ENCODE measurements at places on chromosomes 1 and 21.

DNA sequence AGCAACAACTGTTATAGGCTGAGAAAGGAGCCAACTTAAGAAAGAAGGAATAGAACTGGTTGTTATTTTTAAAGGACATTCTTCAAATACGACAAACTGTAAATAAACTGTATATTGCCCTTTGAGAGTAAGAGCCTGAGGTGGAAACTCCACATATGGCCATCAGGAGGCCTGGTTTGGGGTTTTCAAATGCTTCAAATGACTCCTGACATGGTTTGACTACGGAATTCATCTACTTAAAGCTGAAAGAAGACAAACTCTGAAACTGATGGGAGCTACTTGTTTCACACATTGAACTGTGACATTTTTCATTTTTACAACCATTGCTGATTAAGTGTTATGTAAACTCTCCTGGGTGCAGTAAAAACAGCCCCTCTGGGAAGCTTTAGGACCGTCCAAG, 59.8 kb downstream of the NGF start:
- no peak for DNase-seq

DNA sequence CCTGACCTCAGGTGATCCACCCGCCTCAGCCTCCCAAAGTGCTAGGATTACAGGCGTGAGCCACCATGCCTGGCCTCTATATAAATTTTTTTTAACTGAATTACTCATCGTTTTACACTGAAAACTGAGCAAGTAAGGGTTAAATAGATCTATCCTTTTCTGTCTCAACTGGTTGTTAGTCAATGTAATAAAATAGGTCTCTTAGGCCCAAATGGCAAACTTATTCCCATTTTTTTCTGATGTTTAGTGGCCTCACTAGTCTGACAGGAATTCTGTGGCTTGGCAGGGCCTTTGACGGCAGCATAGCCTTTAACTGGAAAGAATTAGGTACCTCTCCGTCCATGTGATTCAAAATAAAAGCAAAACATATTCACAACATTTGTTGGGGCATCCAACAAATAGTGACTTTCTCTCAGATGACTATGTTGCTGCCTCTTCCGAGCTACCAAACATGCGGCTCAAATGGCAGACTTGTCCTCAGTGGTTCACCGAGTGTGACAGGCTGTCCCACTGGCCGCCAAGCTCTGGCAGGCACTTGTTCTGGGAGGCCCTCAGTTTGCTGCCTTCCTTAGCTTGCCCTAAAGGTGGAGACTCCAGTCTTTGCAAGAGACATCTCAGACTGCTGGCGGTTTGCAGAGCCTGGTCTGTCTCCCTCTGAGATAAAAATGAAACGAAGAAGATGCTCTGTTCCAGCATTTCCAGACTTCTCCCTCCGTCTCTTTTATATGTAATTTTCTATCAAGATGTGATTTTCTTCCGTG, 17.4 kb downstream of the ATP1A4 start:
- DNase-seq: no peak

- no peak for DNase-seq
Observed at GRCh38 chr1:201697174-201697573, 131.8 kb upstream of the IPO9 start.

GRCh38 chr1:60746278-60746791, 336.0 kb upstream of the NFIA start:
- no peak for DNase-seq

GRCh38 chr21:33201956-33202355, 27.8 kb upstream of the IFNAR2 start:
- no peak for DNase-seq

GRCh38 chr1:98314601-98315000, 346.9 kb upstream of the SNX7 start:
- DNase-seq: no peak

- no peak for DNase-seq
Observed at GRCh38 chr1:41861535-41862383, 57.0 kb downstream of the HIVEP3 start.

GRCh38 chr1:99784143-99784542, 17.7 kb upstream of the FRRS1 start:
- no peak for DNase-seq

DNA sequence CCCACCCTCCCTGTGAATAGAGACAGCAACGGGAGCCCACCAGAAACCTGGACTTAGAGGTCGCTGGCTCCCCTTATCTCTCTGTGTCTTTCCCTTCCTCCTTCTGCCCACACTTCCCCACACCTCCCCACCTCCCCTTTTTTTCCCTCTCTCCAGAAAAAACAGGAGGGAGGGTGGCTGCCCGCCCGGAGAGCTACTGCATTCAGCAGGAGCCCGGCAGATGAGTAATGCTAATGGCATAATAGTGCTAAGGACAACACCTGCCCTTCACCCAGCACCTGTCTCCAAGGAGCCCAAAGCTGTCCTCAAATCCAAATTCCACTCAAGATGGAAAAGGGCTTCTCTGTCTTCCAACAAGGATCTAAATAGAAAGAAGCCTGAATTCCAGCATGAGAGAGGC, 11.4 kb upstream of the PRELP start:
- no peak for DNase-seq

- no peak for DNase-seq
Observed at GRCh38 chr1:98557895-98558294, 103.6 kb upstream of the SNX7 start.

GRCh38 chr1:27536767-27537166, 46.8 kb upstream of the WASF2 start:
- DNase-seq: no peak

DNA sequence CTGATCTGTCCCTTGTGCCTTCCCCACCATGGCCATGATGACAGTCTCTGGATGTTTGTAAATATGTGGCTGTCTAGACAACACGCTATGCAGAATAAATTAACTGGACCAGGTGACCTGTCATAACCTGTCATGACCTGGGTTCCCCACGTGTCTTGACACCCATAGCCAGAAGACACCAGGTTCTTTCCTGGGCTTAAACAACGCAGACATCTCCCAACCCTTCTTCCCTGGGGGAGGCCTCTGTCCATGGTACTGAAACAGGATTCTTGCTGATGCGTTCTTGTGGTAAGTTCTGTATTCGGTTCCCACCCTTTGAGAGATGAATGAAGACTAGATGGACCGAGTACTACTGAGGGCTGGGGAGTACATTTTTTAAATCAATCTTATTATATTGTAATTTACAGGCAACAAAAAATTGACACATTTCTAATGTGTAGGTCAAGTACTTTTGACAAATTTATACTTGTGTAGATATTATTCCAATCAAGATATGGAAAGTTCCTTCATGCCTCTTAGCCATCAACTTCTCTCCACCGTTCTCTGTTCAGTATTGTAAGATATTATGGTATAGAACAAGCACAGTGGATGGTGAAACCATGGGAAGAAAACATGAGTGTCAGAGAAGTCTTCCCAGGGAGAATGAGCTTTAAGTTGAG, 738.8 kb downstream of the PTPRU start:
- DNase-seq: no peak

DNA sequence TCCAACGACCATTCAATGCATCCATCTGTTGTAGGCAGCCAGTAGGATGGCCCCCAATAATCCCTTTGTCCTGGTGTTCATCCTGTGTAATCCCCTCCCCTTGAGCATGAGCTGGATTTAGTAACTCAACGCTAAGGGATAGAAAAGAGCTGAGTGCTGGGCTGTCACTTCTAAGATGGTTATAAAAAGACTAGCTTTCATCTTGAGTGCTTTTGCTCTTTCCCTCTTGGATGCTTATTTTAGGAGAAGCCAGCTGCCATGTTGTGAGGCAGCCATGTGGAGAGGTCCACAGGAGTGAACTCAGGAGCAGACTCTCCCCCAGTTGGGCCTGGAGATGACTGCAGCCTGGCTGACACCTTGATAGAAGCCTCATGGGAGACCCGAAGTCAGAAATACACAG, 401.5 kb downstream of the VAV3 start:
- no peak for DNase-seq

DNA sequence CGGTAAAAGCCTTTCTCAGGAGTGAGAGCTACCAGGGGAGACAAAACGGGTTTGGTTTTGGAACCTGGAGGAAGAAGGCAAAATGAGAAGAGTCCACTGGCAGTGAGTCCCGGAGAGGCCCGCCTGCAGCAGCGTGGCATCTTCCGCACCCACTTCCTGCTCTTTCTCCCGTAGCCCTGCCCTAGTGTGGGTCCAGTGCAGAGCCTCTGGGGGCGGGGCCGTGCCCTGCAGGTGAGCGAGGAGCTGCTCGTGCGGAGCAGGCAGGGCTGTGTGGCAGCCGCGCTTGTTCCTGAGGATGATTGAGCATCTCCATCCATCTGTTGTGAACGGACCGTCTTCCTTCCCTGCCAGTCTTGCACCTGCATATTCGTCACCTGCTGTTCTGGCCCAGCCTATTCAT, 66.5 kb downstream of the PEX14 start:
- DNase-seq: no peak

- no peak for DNase-seq
Observed at GRCh38 chr21:43766734-43767497, 9.2 kb downstream of the CSTB start.

- no peak for DNase-seq
Observed at GRCh38 chr1:190507357-190507756, 29.7 kb upstream of the BRINP3 start.

GRCh38 chr1:216193839-216194443, 229.3 kb downstream of the USH2A start:
- DNase-seq: no peak

DNA sequence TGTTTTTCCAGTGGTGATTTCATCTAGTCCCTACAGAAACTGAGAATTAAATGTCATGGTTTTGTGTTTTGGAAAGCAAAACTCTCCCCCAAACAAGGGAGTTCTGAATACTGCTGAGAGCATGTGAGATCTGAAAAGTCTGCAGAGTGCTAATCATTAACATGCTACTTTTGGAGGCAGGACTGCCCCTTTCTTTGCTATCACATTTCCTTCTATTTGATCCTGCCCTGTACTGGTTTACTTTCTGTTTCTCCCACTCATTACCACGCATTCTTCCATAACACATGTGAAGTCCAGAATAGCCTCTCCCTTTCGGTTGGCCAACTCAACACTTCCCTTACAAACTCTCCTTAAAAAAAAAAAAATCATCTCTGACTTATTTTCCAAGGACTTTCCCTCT, 63.6 kb downstream of the GADD45A start:
- DNase-seq: no peak

DNA sequence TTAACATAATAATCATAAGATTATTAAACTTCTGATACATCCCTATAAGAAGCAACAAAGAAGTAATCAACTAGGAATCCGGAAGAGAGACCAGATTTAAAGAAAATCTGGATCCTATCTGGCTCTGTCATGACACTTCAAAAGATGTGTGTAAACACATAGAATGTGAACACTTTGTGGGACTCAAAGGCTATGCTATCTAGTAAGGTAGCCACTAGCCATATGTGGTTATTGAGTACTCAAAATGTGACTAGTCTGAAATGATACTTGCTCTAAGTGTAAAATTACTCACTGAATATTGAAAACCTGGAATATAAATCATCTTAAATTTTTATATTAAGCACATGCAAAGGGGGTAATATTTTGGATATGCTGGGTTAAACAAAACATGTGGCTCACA, 8.7 kb downstream of the FUBP1 start:
- no peak for DNase-seq

- DNase-seq: no peak
Observed at GRCh38 chr1:212247179-212247721, 38.0 kb upstream of the PPP2R5A start.

GRCh38 chr1:162641114-162641513, 8.8 kb downstream of the DDR2 start:
- DNase-seq: no peak

- no peak for DNase-seq
Observed at GRCh38 chr21:15788847-15789523, 59.2 kb downstream of the USP25 start.

GRCh38 chr1:15848143-15848928, 829 bp downstream of the SPEN start:
- no peak for DNase-seq

DNA sequence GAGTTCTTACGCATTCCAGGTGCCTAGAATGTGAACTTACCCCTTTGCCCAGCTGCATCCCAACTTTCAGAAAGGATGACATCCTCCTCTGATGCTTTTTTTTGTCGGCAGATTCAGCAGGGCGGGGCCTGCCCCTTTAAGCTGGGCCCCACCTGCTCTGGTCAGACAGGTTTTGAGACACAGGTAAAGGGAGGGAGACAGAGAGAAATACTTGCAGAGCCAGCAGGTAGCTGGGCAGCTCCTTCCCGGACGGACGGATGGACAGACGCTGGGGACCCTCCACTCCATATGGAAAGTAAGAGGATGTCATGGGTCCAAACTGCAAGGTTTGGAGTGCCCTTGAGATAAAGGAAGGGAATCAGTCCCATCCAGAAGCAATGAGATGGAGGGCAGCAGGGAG, at the start of gene TMEM79:
Gene TMEM79 (plus strand): TSS at position 214 of the 400 bp plus-strand sequence. CDS start 902 bp downstream, outside the sequence.
- no peak for DNase-seq

DNA sequence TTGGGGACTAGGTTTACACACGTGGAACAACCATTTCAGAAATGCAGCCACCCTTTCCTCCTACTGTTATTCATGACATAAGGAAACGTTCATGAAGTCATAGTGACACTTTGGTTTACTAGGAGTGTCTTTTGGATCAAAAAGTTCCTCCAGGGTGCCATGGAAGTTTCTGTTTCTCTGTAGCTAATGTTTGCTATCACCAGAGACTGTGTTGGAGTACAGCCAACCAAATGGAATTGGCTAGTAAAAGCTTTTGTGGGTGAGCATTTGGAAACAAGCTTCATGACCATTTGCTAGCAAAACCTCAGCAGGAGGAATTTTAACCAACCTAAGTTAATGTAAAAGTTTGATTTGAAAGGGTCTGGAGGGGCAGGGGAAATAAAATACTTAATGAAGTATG, 43.9 kb upstream of the ADGRL2 start:
- no peak for DNase-seq

DNA sequence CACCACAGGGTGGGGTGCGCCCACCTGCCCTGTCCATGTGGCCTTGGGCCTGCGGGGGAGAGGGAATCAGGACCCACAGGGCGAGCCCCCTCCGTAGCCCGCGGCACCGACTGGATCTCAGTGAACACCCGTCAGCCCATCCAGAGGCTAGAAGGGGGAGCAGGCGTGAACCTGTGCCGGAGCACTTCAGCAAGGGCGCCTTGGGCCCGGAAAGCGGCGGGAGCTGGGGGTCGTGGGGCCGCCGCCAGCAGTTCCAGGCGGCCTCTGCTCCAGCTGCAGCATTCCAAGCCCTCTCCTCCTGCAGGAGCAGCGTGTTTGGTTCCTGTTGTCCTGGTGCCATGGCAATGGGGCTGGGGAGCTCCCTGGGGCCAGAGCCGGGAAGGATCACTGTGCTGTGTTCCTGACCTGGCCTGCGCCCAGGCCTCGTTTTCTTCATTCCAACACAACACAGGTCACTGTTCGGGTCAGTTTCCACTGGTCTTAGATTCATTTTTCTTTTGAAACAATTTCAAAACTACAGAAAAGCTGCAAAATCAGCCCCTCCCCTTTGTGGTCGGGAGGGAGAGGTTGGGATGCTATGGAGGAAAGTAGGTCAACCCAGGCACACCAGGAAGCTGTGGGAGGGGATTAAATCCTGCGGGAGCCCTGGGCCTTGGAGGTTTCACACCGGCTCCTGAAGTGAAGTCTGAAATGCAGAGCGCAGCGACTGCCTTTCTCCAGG, 18.8 kb downstream of the SLX9 start:
- DNase-seq: no peak
